ENCODE measurements at places on chromosomes 13 and 19. TPM values are rescaled to one million over a fixed set of nuclear protein-coding genes. Genes with fewer than 3 reads are reported as not detected.

The ZNF835 gene
- total RNA-seq: 4.0 TPM

DNA sequence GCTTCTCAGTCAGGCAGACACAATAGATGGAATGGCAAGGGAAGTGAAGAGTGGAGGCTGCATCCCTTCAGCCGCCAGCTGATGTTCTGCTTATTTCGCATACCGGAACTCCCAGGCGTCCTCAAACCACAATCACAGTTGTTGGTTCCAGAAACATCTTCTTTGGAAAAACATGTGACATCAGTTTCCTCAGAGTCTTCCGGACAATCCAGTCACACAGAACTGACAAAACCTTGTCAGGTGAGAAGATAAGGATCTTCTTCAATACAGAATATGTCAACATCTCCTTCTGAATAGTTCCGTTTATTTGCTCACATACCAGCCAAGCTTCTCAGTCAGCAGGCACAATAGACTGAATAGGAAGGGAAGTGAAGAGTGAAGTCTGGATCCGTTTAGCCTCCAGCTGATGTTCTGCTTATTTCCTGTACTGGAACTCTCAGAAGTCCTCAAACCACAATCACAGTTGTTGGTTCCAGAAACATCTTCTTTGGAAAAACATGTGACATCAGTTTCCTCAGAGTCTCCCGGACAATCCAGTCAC lies 45.1 kb upstream of the CEACAM21 start:
- peak overlapping the region; percentile 27 for H3K27ac ChIP-seq
- no peaks in the 10 kb centered on the region for H3K36me3 ChIP-seq
- no peak for DNase-seq
- H3K4me3 ChIP-seq: no peak overlapping the region

GRCh38 chr13:48602296-48603016 lies 51.3 kb upstream of the CYSLTR2 start:
- H3K4me3 ChIP-seq: no peak overlapping the region
- H3K27ac ChIP-seq: no peak overlapping the region
- no peaks in the 10 kb centered on the region for H3K36me3 ChIP-seq
- no peak for DNase-seq
- no peaks in the 10 kb centered on the region for H3K27me3 ChIP-seq

The FAM83E gene
- total RNA-seq: not detected

- H3K27me3 ChIP-seq: no peaks in the 10 kb centered on the region
- no peak for DNase-seq
- H3K36me3 ChIP-seq: peaks cover 49% of the 10 kb centered on the region
- no peak overlapping the region for H3K27ac ChIP-seq
- no peak overlapping the region for H3K4me3 ChIP-seq
These were observed 4.1 kb downstream of the U2AF2 start for GRCh38 chr19:55658846-55659459.

The MATK gene
- not detected for total RNA-seq

All from ascending aorta (tissue), 2 donors.